Effector memory CD8-positive, alpha-beta T cell (primary cell): ENCODE measurements at places on chromosomes 4 and X.

GRCh38 chrX:39724544-39724943, 373.2 kb downstream of the BCOR start:
- no peak for DNase-seq

GRCh38 chrX:83160096-83160495, 348.0 kb upstream of the POU3F4 start:
- no peak for DNase-seq

GRCh38 chrX:140360284-140360683, 144.6 kb downstream of the SOX3 start:
- DNase-seq = no peak

DNA sequence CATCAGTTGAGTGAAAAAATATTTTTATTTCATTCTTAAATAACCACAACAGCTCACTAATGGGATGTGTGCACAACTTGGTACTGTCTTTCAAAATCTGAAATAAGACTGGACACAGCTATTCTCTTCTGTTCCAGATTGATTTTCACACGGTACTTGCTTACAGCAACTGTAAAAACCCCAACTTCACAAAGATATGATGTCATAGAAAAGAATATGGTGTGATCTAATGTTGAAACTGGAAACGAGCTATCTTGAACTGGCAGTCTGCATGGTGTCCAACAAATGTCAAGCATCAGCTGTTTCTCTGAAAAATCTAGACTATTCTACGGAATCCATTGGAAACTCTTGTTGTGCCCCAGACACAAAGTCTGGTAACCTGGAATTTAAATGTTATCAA, 14.7 kb downstream of the HELQ start:
- DNase-seq = no peak

DNA sequence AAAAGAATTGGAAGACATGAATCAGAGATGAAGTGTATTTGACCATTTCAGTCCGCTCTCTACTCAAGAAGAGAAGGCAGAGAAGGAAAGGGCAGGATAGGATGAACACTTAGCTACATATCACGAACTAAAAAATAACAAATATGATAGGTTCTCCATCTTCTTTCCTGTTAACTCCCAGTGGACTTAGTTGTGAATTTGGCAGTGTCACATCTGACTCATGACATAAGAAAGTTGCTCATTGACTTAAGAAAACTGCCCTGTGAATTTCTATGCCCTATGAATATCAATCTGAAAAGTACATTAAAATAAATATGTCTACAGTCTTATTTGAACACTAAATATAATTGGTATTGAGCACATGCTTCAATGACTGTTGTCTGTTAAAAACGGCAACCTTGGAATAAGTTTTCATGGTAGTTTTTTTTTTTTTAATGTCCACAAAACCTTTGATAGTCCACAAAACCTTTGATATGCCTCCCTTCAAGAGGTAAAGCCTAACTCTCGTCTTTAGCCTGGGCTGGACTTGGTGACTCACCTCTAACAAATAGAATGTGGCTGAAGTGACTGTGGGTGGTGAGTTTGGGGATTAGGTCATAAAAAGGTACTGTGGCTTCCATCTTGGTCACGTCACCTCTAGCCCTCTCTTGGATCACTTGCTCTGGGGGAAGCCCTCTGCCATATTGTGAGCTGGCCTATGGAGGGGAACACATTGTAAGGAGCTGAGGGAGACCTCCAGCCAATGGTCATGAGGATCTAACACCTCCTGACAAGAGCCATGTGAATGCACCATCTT, 184.7 kb upstream of the S100G start:
- no peak for DNase-seq

DNA sequence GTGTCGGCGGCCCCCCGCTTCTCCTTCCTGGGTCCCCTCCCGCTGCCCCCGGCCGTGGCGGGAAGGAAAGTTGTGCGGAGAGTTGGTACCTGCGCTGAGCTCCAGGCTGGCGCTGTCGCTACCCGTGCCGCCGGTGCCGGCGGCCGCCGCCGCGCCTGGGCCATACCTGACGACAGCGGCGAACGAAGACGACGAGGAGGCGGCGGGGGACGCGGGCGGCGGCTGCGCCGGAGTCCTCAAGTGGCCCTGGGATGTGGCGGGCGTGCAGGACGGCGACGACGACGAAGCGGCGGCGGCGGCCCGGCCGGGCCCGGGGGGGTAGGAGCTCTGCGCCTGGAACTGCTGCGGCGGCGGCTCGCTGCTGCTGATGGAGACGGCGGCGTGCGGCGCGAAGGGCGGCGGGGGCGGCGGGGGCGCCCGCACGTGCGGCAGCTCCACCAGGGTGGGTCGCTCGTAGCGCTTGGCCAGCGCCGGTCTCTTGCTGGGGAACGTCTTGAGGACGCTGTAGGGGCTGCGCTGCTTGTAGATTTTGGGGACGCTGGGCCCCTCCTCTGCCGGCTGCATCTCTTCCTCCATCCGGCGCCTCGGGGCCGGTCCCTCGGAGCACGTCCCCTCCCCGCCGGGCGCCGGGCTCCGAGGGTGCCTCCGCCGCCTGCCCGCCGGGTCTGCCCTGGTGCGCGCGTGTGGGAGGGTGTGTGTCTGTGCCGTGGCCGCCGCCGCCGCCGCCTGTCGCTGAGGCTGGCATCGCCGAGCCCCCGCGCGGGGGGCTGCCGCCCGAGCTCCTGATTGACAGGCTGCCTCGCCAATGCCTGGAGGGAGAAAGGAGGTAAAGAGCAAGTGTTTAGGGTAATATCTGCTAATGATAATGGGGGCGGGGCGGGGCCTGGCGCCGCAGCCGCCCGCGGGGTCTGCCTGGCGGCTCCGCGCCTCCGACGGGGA, 618 bp downstream of the BEND4 start:
- DNase-seq = no peak

DNA sequence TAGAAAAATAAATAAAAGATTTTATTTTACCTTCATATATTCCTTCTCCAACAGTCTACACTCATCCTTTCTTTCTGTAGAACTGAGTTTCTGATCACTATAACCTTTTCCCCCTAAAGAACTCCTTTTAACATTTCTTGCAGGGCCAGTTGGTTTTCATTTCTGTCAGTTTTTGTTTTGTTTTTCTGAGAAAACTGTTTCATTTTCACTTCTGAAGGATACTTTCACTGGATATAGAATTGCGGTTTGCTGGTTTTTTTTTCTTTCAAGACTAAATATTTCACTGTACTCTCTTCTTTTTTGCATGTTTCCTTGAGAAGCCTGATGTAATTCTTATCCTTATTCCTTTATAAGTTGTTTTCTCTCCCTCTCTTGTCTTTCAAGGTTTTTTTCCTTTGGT, 90.4 kb upstream of the EOLA2 start:
- DNase-seq = no peak
